ENCODE measurements at places on chromosomes 12 and 14. TPM values are rescaled to one million over a fixed set of nuclear protein-coding genes. Genes with fewer than 3 reads are reported as not detected.

GRCh38 chr14:78985668-78986381 lies 815.7 kb downstream of the NRXN3 start:
- DNase-seq: no peak

GRCh38 chr12:97375310-97375709 lies 87.3 kb upstream of the RMST start:
- no peak for DNase-seq

DNA sequence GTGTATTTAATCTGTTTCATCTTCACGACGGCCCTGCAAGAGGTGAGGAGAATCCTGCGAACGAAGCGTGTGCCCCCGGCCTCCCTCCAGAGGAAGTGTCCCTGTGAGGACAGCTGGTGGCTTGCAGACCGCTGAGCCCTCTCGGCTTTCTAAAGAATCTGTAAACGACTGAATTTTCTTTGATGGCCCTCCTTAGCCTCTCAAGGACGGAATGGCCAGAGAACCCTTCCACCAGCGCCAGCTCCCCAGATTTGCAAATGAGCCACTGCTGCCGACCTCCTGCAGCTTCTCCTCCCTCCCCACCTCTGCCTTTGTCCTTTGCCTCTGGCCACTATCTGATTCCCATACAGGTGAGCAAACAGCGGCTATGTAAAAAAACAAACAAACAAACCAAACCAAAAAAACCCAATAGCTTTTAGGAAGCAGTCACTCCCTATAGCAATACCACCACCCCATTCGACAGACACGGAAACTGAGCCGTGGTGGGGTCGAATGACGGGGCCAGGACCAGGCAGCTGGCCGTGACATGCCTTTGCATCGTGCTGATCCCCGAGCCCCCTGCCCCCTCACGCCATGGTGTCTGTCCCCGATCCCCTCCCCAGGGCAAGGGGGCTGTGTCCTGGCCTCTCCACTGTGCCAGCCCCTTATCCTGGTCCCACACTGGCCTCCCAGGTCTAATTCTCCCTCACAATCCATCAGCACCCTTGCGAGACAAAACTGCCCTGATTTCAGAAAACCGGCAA lies 23.6 kb downstream of the RFLNA start:
- DNase-seq: no peak

GRCh38 chr12:62372134-62372533 lies 94.5 kb upstream of the MON2 start:
- no peak for DNase-seq

GRCh38 chr12:3046441-3047200 lies 30.6 kb upstream of the TSPAN9 start:
- no peak for DNase-seq

DNA sequence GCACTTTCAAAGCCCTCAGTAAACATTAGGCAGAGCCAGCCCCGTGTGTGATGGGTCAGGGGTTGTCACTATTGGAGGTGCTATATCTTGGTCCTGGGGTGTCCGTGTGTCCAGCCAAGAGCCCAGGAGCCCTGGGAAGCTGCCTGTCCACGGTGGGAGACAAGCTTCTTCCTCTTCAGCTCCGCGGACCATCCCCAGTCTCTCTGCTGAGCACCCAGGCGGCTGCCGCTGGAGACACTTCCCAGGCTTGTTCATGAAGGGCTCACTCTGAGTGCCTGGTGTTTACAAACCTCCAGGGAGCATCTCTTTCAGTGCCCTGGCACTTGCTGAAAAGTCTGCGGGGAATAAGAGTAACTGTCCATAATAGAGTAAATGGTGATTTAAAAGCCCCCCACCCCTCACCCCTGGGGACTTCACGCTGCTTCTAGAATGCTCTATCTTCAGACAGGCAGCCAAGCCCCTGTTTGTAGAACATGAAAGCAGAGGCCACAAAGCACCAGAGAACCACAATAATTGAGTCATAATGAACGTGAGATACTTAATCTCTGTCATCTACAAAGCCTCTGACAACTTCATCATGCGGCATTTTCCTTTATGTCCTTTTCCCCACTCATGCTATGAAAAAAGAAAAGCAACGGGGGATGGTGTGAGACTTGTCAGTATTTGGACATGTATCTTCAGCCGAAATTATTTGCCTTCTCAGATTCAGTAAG lies 178.6 kb downstream of the TMEM132C start:
- DNase-seq: no peak

Gene FOXN4
- not detected for total RNA-seq
